ENCODE measurements at places on chromosomes 2 and 18. TPM values are rescaled to one million over a fixed set of nuclear protein-coding genes. Genes with fewer than 3 reads are reported as not detected.

DNA sequence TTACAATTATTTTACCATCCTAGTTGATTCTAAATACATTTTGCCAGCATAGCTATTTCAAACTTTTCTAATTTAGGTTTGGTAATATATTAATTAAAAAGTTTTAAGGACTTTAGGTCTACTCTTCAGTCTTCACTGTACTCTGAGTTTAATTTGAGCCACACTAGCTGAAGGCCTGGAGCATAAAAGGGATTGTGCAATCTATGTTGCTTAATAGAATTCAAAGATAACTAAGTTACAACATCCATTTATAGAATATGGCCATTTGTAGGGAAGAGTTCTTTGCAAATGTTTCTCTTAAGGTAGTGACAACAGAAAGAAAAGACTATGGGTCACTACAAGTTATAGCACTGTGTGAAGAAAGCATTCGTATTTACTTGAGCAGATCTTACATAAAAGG lies 702.2 kb upstream of the NRXN1 start:
- no peak for DNase-seq

- DNase-seq: no peak
These were observed 3.1 kb downstream of the ANXA4 start for GRCh38 chr2:69745035-69745434.

The CGREF1 gene
- total RNA-seq: 2.1 TPM

The PCARE gene
- total RNA-seq: not detected

- DNase-seq: no peak
These were observed 27.5 kb downstream of the LPIN1 start for GRCh38 chr2:11773747-11774525.

DNA sequence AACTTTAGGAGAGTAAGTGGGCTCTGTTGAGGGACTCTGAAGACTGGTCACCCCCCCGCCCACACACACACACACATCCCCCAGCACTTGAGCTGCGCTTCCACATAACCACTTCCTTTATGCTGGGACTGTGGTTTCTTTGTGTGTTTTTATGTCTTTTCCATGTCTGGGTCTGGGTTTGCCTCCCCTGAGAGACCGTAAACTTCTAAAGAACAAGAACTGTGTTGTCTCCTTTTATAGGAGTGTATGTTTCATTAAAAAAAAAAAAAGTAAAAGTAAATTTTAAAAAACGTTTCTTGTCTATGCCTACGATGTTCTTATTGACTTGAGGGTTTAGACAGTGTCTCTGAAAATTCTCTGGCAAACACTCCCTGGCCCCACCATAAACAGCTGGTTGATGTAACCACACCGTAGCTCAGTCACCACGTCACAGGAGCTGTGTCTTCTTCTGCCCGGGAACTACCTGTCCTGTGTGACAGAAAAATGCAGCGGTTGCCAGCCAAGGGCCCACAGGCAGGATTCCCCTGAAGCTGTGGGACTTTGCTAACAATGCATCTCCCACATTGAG lies 68.0 kb downstream of the KLHL29 start:
- no peak for DNase-seq

DNA sequence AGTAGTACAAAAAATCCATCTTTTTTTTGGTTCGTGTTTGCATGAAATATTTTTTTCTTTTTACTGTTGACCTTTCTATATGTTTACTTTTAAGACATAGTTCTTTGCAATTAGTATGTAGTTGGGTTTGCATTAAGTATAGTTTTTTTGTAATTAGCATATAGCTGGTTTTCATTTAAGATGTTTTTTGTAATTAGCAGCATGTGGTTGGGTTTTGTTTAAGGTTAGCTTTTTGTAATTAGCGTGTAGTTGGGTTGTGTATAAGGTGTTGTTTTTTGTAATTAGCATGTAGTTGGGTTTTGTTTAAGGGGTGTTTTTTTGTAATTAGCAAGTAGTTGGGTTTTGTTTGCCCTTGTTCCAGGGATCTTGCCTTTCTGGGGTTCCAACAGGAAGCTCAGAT lies 193.1 kb downstream of the LPIN1 start:
- DNase-seq: no peak

The MC2R gene
- total RNA-seq: not detected

- peak; percentile 61 for DNase-seq
These were observed 38.4 kb downstream of the EPAS1 start for GRCh38 chr2:46335391-46336282.

DNA sequence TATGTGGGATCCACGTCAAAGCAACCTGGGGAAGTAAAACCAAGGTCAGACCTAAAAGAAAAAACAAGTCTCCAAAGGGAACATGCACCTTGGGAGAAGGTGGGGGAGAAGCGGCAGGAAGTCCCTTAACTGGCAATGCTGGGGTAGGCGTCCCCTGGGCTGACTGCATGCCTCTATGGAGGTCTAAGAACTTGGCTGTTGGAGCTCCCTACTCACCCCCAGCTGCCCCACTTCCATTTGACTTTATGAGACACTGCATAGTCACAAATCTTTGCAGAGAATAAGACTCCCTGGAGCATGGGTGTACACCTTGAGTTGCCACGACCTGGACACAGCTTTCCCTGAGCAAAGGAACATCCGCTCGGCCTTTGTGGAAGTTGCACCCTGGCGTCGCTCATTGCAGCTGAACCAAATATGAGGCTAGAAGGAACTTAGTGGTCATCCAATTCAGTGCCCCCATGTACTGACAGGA lies 2.8 kb downstream of the CAPN14 start:
- no peak for DNase-seq

DNA sequence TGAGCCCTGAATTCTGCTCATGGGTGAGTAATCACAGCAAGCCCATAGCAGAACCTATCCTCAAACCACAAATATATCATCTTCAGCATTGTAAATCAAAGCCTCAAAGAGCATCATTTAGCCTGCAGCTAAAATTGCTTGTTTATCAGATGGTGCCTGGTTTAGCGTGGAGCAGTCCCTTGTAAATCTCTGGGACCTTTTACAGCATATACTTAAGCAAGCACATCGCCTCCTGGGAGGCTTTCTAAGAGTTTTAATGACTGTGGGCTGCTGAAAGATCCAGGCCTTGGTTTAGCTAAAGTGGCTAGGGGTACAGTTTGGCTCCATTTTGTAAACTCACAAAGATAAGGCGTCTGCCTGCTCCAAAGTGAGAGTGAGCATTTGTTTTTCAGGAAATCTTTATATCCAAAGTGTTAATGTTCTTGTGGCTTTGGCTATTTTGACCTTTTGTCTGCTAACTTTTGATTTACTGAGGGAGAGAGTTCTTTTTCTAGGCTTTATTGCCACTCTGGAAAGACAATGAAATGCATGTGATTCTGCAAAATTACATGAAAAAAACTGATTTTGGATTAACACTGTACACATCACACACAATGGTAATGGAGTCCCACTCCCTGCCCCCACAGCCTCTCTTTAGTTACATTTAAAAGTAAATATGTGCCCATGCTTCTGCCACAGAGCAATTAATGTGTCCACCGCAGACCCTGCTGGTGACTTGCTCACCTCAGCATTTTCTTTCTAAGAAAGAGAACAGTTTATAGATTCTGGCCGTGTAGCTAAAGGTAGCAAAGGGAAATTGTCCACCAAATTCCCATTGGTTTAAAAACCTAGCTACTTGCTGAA lies 194.8 kb downstream of the LNPK start:
- no peak for DNase-seq

DNA sequence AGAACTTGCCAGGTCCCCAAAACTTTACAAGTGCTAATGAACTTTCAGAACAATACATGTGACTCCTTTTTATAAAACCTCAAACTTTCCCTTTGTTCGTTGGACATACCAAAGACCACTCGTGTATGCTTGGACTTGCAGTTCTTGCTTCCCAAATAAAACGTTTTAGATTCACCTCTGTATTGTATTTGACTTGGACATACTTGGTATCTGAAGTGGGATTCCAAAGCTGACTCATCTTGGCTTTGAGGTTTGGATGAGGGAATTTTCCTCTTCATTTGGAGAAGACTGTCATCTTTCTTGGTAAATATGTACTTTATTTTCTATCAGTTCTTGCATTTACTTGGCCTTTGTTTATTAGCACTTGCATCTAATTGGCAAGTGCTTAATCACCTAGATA lies 8.0 kb upstream of the CYB5A start:
- DNase-seq: no peak

- no peak for DNase-seq
These were observed 57.8 kb upstream of the KIF5C start for GRCh38 chr2:148817210-148817708.

- DNase-seq: no peak
These were observed 8.1 kb downstream of the C2orf42 start for GRCh38 chr2:70182689-70183088.

DNA sequence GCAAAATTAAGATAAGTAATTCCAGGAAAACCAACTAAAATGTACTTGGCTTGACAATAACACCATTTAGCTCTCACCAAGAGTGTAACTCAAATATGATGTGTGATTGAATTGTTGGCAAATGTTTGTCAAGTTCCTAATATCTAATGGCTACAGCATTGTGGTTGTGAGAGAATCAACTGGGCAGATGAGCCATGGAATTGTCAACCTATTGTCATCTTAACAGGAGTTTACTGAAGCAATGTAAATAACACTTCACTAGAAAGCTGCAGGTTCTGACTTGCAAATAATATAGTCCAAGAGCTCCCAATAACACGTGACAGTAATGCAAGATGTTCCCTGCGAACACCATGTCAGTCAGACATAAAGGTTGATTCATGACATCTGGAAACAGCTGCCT lies 495.2 kb upstream of the MEIS1 start:
- no peak for DNase-seq

The MALL gene
- 5.5 TPM for total RNA-seq
